ENCODE measurements at places on chromosomes 16 and 17.
A peak's percentile ranks its signal among the peaks of the same experiment; 100 is the strongest.

GRCh38 chr17:56514264-56514663, 79.2 kb upstream of the NOG start:
- no peak for DNase-seq
- H3K4me3 ChIP-seq, result no peak overlapping the region
- H3K27me3 ChIP-seq, result no peaks in the 10 kb centered on the region
- no peak overlapping the region for H3K27ac ChIP-seq
- no peaks in the 10 kb centered on the region for H3K4me1 ChIP-seq
- no peaks in the 10 kb centered on the region for H3K36me3 ChIP-seq

GRCh38 chr17:6374271-6374691, 60.6 kb downstream of the AIPL1 start:
- H3K36me3 ChIP-seq, result no peaks in the 10 kb centered on the region
- no peak overlapping the region for H3K27ac ChIP-seq
- DNase-seq, result no peak
- no peaks in the 10 kb centered on the region for H3K4me1 ChIP-seq
- peaks cover 9% of the 10 kb centered on the region for H3K27me3 ChIP-seq

- DNase-seq, result no peak
- no peak overlapping the region for H3K4me3 ChIP-seq
- H3K4me1 ChIP-seq, result no peaks in the 10 kb centered on the region
- no peaks in the 10 kb centered on the region for H3K36me3 ChIP-seq
- no peak overlapping the region for H3K27ac ChIP-seq
- H3K27me3 ChIP-seq, result no peaks in the 10 kb centered on the region
Observed at GRCh38 chr17:67050471-67051154, 6.3 kb downstream of the CACNG1 start.

GRCh38 chr16:72797621-72798020, 250.3 kb downstream of the ZFHX3 start:
- no peaks in the 10 kb centered on the region for H3K4me1 ChIP-seq
- H3K27ac ChIP-seq, result no peak overlapping the region
- no peaks in the 10 kb centered on the region for H3K27me3 ChIP-seq
- no peak overlapping the region for H3K4me3 ChIP-seq
- no peak for DNase-seq
- peaks cover 51% of the 10 kb centered on the region for H3K36me3 ChIP-seq

DNA sequence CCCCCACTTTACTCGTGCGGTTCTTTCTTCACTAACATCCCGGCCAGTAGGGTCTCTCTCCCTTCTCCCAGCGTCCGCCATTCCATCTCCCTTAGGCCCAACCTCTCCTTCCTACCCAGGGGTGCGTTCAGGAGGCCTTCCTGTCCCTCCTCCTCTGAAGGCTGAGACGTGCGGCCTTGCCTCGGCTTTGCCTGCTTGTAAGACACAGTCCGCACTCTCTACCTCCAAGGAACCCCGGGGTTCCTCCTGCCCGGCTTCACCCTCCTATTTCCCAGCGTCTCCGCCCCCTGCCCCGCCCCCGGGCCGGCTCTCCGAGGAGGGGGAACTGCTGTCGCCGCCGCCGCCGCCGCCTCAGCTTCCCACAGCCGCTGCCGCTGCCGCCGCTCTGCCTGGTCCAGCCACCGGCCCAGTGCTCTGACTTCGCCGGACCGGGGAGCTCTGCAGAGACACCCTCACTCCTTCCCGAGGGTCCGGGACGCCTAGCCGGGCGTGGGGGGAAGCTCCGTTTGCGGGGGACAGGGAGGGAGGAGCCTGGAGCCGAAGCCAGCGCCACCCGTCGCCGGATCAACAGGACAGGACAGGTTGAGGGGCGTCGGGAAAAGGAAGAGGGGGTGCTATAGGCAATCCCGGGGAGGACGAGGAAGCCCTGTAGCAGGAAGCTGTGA, 1.2 kb upstream of the FGF11 start:
- no peak overlapping the region for H3K4me3 ChIP-seq
- H3K27me3 ChIP-seq, result no peaks in the 10 kb centered on the region
- peaks cover 4% of the 10 kb centered on the region for H3K36me3 ChIP-seq
- no peak overlapping the region for H3K27ac ChIP-seq

GRCh38 chr17:81666092-81666341, 388 bp downstream of the OXLD1 start:
- DNase-seq, result no peak
- H3K4me1 ChIP-seq, result peaks cover 31% of the 10 kb centered on the region
- no peaks in the 10 kb centered on the region for H3K27me3 ChIP-seq
- H3K36me3 ChIP-seq, result peaks cover 55% of the 10 kb centered on the region
- H3K4me3 ChIP-seq, result peak overlapping the region; percentile 99

- DNase-seq, result no peak
- H3K27me3 ChIP-seq, result no peaks in the 10 kb centered on the region
- no peak overlapping the region for H3K4me3 ChIP-seq
- no peak overlapping the region for H3K27ac ChIP-seq
Observed at GRCh38 chr17:83064732-83065659, 14.4 kb upstream of the METRNL start.

DNA sequence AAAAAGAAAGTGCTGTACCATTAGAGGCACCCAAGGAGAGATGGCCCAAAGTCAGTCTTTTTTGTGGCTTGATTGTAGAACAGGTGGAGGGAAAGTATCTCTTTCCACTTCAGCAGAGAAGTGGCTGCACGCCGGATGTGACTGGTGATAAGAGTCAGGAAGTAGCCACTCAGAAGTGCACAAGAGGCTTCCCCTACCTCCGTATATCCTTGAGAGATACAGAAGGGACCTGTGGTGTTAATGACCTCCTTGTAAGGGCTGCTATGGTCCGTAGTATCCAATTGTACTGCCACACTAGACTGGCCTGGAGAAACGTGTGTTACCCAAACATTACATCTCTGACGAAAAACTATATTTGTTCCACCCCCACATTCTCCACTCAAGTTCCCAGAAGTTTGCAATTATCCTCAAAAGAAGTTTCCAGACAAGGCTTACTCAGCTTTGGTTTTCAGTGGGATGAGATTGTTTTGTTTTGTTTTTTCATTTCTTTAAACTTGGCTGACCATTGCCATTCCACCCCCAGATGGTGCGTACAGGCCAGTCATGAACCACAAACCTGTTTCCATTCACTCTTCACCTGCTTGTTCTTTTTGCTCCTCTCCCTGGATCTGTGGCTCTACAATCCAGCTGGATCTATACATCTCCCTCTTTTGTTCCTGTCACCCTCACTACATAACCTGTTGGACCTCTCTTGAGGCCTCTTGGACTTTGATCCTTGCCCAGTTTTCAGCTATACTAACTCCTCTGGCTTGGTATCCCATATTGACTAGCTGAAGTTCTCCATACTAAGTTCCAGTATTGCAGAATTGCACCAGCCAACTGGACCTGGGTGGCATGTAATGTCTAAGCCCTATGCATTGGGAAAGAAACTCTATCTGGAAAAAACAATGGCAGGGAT, 20.7 kb upstream of the MED13 start:
- no peak for DNase-seq
- H3K4me1 ChIP-seq, result no peaks in the 10 kb centered on the region
- no peaks in the 10 kb centered on the region for H3K36me3 ChIP-seq
- no peak overlapping the region for H3K4me3 ChIP-seq
- H3K27me3 ChIP-seq, result no peaks in the 10 kb centered on the region
- H3K27ac ChIP-seq, result no peak overlapping the region

DNA sequence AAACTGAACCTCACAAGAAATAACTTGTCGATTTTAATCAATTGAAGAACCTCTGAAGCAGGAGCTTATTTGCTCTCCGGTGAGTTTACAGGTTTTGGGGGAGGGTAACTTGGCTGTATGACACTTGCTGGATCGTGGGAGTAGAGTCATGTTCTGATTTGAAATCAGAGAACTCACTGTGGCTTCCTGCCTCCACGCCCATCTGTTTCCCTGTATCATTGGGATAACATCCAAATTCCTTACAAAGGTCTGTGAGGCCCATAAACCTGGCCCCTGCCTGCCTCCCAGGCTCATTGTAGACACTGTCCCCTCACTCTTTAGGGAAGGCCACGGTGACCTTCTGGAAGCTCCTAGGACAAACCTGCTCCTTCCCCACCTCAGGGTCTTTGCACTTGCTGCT, 48.3 kb downstream of the C17orf67 start:
- peaks cover 50% of the 10 kb centered on the region for H3K4me1 ChIP-seq
- H3K36me3 ChIP-seq, result no peaks in the 10 kb centered on the region

- no peak overlapping the region for H3K27ac ChIP-seq
- no peaks in the 10 kb centered on the region for H3K4me1 ChIP-seq
- no peak for DNase-seq
Observed at GRCh38 chr17:71063559-71063958, 894.2 kb downstream of the KCNJ2 start.

- DNase-seq, result peak; percentile 71
- H3K4me3 ChIP-seq, result no peak overlapping the region
- H3K27me3 ChIP-seq, result no peaks in the 10 kb centered on the region
- no peak overlapping the region for H3K27ac ChIP-seq
- no peaks in the 10 kb centered on the region for H3K36me3 ChIP-seq
Observed at GRCh38 chr16:22077700-22078313, 14.5 kb upstream of the VWA3A start.

GRCh38 chr17:14791221-14791620, 473.9 kb downstream of the PMP22 start:
- peaks cover 3% of the 10 kb centered on the region for H3K4me1 ChIP-seq
- H3K4me3 ChIP-seq, result no peak overlapping the region
- H3K27me3 ChIP-seq, result no peaks in the 10 kb centered on the region

- DNase-seq, result no peak
- no peaks in the 10 kb centered on the region for H3K4me1 ChIP-seq
- no peaks in the 10 kb centered on the region for H3K36me3 ChIP-seq
- H3K4me3 ChIP-seq, result no peak overlapping the region
- peaks cover 15% of the 10 kb centered on the region for H3K27me3 ChIP-seq
Observed at GRCh38 chr16:75781683-75782343, 55.5 kb upstream of the CPHXL start.

DNA sequence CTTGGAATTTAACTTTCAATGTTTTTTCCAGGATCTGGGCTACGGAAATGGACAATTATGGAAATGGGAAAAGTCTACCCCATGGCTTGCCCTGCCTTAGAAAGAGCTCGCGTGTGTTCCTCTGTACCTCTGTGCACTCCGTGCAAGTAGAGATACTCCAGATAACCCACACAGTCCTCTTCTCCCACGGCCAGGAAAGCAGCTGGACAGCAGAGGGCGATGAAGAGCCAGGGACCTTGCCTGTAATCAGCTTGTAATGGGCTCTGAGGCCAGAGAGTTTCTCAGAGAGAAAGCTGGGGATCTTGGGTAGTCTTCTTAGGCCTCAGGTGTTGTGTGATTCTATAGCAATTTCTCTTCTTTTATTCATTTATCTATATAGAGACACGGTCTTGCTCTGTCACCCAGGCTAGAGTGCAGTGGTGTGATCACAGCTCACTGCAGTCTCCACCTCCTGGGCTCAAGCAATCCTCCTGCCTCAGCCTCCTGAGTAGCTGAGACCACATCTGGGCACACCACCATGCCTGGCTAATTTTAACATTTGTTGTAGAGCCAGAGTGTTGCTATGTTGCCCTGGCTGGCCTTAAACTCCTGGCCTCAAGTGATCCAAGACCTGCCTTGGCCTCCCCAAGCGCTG, 2.4 kb upstream of the SOCS7 start:
- peaks cover 38% of the 10 kb centered on the region for H3K4me1 ChIP-seq
- H3K27me3 ChIP-seq, result no peaks in the 10 kb centered on the region
- H3K27ac ChIP-seq, result peak overlapping the region; percentile 30
- H3K4me3 ChIP-seq, result no peak overlapping the region
- DNase-seq, result peak; percentile 90

GRCh38 chr17:55062921-55063320, 94.4 kb downstream of the STXBP4 start:
- H3K27ac ChIP-seq, result no peak overlapping the region
- no peaks in the 10 kb centered on the region for H3K27me3 ChIP-seq
- no peaks in the 10 kb centered on the region for H3K36me3 ChIP-seq
- H3K4me1 ChIP-seq, result no peaks in the 10 kb centered on the region
- H3K4me3 ChIP-seq, result no peak overlapping the region

GRCh38 chr17:76497979-76498875, 3.0 kb downstream of the RHBDF2 start:
- peaks cover 17% of the 10 kb centered on the region for H3K4me1 ChIP-seq
- no peaks in the 10 kb centered on the region for H3K36me3 ChIP-seq
- H3K27ac ChIP-seq, result no peak overlapping the region
- no peak overlapping the region for H3K4me3 ChIP-seq
- no peak for DNase-seq

- no peak overlapping the region for H3K4me3 ChIP-seq
- H3K36me3 ChIP-seq, result peaks cover 99% of the 10 kb centered on the region
- peak overlapping the region; percentile 65 for H3K27ac ChIP-seq
- DNase-seq, result peak; percentile 84
- H3K27me3 ChIP-seq, result no peaks in the 10 kb centered on the region
Observed at GRCh38 chr17:49817993-49818392, 29.5 kb downstream of the KAT7 start.

- no peak overlapping the region for H3K4me3 ChIP-seq
- H3K4me1 ChIP-seq, result peaks cover 11% of the 10 kb centered on the region
- no peaks in the 10 kb centered on the region for H3K27me3 ChIP-seq
- H3K27ac ChIP-seq, result no peak overlapping the region
- no peak for DNase-seq
Observed at GRCh38 chr16:30841332-30841731, 52.5 kb downstream of the BCL7C start.

DNA sequence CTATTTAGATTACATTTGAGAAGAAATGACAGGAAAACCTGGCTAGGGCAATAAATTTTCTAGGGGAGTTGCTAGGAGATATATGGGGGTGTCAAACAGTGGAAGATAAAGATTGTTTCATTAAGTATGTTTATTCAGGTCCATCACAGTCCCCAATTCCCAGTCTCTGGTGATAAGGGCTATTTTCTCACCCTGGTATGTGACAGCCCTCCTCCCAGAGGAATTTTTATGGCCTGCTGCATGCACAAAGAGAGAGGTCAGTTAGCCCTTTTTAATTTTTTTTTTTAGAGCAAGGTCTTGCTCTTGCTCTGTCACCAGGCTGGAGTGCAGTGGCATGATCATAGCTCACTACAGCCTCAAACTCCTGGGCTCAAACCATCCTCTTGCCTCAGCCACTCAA, 53.6 kb upstream of the ATF7IP2 start:
- H3K27ac ChIP-seq, result no peak overlapping the region
- H3K36me3 ChIP-seq, result no peaks in the 10 kb centered on the region
- H3K4me3 ChIP-seq, result no peak overlapping the region
- H3K27me3 ChIP-seq, result no peaks in the 10 kb centered on the region

GRCh38 chr17:13520899-13521572, 80.7 kb downstream of the HS3ST3A1 start:
- peaks cover 3% of the 10 kb centered on the region for H3K27me3 ChIP-seq
- H3K27ac ChIP-seq, result no peak overlapping the region
- no peaks in the 10 kb centered on the region for H3K4me1 ChIP-seq
- H3K4me3 ChIP-seq, result no peak overlapping the region
- DNase-seq, result no peak

DNA sequence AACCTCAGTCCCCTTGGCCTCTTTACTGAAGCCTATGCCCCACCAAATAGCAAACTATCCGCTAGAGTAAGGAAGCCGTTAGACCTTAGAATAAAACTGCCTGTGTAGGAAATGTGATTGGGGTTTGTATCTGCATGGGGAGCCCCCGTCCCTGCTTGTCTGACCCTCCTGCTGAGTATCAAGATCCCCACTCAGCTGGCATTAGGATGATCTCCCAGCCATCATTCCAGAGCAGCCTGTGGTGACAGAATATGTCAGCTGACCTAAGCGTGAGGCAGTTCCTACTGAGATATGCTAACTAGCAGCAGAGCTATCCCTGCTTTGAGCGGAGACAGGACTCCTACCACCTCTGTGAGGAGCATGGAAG, 645 bp upstream of the GFOD2 start:
- peaks cover 6% of the 10 kb centered on the region for H3K36me3 ChIP-seq
- H3K4me1 ChIP-seq, result peaks cover 31% of the 10 kb centered on the region
- H3K27me3 ChIP-seq, result no peaks in the 10 kb centered on the region

- H3K27me3 ChIP-seq, result no peaks in the 10 kb centered on the region
- H3K4me3 ChIP-seq, result no peak overlapping the region
- DNase-seq, result no peak
- no peak overlapping the region for H3K27ac ChIP-seq
- no peaks in the 10 kb centered on the region for H3K4me1 ChIP-seq
Observed at GRCh38 chr17:41754066-41754465, 19.6 kb upstream of the HAP1 start.

Data from DND-41 (cell line).